ENCODE measurements at places on chromosomes 6 and 20.

DNA sequence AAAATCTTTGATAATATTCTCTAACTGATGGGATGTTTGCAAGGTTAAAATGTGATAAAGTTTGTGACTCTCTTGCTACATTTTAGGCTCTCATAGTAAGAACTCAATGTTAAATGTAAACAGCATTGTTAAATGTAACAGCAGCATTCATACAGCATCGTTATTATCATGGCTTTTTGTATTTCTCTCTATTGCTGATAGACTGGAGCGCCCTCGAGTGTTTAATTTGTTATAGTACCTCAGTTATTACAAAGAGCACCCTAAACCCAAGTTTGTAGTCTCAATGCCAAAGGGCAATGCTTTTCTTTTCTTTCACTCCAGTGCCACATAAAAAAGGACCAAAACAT is 14.9 kb upstream of the TTPAL start:
- DNase-seq, result peak; percentile 58

GRCh38 chr20:29878281-29878741 is 1379.2 kb upstream of the DEFB115 start:
- DNase-seq, result no peak

GRCh38 chr6:24899997-24900325 is 35.8 kb downstream of the RIPOR2 start:
- DNase-seq, result no peak

DNA sequence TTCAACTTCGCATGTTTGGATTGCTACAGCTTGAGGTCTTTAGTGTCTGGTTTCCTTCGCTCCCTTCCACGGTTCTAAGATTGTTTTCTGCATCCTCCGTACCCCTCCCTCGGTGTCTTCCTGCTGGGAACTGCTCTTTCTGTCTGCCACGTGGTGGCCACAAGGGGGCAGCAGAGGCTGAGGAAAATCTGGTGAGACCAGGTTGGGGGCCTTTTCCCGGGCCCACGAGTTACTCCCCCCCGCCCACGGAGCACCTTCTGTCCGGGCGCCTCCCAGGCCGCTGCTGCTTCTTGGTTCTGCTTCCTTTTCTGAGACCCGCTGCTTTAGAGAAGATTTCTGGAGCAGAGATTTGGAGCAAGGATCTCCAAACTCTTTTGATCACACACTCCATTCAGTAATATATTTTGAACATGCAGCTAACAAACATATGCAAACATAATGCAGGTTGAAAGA is 21.1 kb upstream of the NOTCH4 start:
- peak; percentile 75 for DNase-seq

All from NB4 (cell line).